ENCODE measurements at places on chromosomes 3 and 15.

- no peak for DNase-seq
These were observed 142.3 kb upstream of the WNT5A start for GRCh38 chr3:55629432-55629831.

- no peak for DNase-seq
These were observed 271.5 kb upstream of the DCBLD2 start for GRCh38 chr3:99172736-99173657.

- no peak for DNase-seq
These were observed 8.5 kb downstream of the CSRNP1 start for GRCh38 chr3:39144748-39145380.

DNA sequence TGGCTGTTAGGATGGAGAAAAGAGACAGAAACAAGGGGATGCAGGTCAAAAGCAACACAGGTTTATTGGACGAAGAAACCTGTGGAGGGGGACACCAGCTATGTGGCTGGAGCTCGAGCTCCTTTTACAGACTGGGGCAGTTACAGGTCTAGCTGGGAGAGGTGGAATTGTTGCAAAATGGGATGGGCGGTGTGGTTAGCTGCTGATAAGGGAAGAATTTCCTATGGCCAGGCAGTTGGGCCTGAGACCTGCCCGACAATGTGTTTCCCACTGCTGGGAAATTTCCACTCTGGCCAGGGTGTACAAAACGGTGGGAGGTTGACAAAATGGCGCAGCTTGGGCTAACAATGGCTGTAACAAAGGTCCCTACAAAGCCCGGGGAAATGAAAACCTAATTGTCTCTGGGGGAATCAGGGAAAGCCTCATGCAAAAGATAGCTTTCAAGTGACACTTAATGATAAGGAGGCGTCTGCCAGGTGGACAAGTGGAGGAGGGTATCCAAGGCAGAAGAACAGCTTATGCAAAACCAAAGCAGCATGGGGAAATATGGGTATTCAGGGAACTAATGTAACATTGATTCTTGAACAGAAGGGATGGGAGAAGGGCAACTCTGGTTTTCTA is 137.4 kb upstream of the SGO1 start:
- no peak for DNase-seq

DNA sequence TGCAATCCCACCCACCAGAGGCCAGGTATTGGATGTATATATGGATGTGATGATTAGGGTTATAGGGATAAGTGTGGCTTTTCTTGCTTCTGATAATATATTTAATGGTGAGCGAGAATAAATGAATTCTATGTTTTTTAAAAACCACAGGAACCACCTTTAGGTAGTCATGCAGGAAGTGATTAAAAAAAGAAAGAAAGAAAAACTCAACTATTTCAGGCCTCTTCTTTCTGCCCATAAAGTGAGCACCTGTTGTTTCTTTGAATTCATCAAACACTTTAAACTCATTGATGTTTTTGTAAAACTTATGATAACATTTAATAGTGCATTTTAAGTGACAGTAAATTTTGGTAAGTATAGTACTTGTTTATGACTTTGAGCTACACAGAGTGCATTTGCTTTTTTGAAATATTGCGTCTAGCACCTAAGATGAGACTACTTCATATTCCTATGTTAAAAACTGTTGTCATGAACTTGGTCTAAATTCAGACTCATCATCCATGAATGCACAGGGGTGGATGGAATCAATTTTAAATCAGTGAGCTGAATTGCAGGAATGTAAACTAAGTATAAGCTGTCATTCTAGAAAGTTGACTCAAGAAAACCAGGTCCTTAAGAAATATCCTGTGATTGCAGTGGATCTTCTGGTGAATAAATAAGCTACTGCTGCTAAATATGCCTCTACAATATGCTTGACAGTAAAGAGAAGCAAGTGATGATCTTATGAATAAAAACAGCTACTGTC is 764.4 kb upstream of the NECTIN3 start:
- DNase-seq = no peak

DNA sequence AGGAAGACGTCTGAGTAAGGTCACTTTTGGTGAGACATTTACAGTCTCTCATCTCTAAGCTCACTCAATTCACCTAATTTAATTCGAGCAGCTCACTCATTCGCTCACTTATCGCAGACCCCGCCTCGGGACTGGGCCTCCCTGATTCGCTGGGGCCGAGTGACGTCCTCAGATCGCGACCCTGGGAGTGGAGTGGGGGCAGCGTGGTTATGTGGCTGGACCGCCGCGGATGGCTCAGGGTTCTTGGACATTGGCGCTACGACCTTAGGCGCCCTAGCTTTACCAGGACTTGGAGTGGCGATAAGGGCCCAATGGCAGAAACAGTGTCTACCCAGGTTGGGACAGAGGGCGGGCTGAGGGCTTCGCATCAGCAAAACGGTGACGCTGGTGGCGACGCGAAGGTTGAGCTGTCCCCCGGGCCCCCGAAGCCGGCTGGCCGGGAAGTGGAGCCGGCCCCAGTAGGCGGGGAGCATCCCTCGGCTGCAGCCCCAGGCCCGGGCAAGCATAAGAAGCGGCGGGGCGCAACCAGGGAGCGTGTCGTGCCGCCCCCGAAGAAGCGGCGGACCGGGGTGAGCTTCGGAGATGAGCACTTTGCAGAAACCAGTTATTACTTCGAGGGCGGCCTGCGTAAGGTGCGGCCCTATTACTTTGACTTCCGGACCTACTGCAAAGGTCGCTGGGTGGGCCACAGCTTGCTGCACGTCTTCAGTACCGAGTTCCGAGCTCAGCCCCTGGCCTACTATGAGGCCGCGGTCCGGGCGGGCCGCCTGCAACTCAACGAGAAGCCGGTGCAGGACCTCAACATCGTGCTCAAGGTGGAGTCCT is at the start of gene RPUSD2:
Gene RPUSD2 (plus strand): TSS at position 171 of the 825 bp plus-strand sequence. CDS start 39 bp downstream, at position 210.
- DNase-seq = peak; percentile 30

DNA sequence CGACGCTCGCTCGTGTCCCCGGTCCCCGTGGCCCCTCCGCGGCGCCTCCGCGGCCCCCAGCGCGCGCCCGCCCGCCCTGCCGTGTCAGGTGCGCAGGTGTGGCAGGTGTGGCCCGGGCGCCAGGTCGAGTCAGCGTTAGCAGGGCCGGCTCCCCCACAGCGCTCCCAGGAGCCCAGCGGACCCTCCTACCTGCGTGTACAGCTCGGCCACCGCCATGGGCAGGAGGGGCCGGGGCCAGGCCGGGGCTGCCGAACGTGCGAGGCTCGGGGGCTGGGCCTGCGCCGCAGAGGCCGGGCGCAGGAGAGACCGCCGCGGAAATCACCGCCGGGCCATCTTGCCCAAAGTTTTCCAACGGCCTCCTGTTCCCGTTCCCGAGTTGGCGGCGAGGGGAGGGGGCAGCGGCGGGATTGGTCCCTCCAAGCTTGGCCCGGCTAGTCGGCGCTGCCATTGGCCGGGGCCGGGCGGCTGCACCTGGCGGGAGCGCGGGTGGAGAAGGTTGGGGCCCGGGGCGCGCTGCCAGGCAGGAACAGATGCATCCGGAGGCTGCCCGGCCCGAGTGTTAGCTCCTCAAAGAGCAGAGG is at the start of gene MYO5C:
Gene MYO5C (minus strand): TSS at position 384 of the 581 bp plus-strand sequence. CDS start 168 bp downstream, at position 216.
- peak; percentile 1 for DNase-seq

DNA sequence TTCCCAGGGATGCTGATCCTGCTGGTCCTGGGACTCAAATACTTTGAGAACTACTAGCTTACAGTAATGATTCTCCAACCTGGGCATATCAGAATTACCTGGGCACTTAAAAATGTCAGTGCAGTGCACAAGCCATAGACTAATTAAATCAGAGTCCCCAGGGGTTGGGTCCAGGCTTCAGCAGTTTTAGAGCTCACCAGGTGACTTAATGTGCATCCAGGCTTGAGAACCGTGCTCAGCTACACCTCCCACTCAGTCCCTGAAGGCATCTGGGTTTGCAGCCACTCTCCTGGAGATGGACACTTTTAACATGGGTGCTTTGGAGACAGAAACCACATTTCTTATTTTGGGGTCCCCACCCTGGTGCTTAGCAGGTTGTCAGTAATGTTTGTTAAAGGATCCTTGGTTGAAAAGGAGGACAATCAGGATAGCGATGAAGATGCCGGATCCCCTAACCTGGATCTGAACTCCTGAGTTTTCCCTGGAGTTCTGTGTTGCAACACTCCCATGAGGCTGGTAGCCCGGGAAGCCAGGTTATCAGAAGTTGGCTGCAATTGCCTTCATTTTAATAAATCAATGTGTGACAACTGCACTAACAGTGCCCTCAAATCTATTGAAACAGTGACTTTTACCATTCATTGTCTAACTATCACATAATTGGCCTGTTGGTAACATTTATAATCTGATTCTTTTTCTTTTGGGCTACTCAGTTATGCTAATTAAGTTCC is 48.1 kb downstream of the BFSP2 start:
- DNase-seq = no peak

DNA sequence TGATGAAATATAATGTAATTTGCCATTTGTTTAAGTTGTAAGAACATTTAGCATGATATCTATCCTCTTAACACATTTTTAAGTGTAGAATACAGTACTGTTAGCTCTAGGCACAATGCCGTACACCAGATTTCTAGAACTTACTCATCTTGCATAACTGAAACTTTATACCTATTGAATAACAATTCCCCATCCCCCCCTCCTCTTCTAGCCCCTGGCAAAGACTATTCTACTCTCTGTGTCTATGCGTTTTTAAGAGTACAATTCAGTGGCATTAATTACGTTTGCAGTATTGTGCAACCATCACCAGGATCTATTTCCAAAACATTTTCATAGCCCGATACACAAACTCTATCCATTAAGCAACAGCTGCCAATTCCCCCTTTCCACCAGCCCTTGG is 261.7 kb downstream of the PLOD2 start:
- DNase-seq = no peak

- no peak for DNase-seq
These were observed 249.9 kb downstream of the ROBO1 start for GRCh38 chr3:79517766-79518413.

DNA sequence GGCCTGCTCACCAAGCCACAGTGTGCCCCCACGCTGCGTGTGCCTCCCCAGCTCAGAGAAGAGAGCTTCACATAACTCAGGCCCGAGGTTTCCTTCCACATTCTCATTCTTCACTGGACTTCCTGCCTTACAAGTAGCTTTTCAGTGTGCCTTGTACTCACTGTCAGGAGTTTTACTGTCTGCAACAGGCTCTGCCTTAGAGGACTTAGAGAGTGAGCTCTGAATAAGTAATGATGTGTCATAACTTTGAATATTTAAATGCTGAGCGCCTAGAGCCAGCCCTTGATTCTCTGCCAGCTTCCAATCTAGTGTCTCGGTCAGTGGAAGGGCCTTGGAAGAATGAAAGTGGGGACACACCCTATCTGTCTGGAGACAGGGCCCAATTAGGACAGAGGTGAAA is 41.8 kb downstream of the ITGB5 start:
- DNase-seq = no peak

DNA sequence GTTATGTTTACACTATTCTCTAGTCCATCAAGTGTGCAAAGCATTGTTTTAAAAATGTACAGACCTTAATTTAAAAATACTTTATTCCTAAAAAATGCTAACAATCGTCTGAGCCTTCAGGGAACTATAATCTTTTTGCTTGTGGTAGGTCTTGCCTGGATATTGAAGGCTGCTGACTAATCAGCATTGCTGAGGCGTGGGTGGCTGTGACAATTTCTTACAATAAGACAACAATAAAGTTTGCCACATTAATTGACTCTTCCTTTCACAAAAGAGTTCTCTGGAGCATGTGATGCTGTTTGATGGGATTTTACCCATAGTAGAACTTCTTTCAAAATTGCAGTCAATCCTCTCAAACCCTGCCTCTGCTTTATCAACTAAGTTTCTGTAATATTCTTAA is 384.0 kb upstream of the TGFBR2 start:
- no peak for DNase-seq

DNA sequence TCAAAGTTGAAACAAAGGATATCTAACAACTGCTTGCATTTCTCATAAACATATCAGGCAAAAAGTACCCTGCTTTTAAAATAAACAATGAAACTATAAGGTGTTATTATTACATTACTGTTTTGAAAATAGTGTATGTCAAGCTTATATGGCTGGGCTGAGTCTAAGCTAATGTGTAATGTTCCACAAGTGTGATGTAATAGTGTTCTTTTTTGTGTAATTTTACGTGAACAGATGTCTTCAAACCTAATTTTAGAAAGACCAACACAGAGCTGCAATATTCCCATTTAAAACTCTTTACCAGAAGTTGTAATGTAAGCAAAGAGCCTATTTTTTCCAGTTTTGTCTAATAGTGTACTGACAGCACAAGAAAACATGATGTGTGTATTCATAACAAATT is 34.0 kb downstream of the MINDY2 start:
- DNase-seq = no peak

GRCh38 chr15:64781299-64781698 is 5.9 kb upstream of the RBPMS2 start:
- no peak for DNase-seq

DNA sequence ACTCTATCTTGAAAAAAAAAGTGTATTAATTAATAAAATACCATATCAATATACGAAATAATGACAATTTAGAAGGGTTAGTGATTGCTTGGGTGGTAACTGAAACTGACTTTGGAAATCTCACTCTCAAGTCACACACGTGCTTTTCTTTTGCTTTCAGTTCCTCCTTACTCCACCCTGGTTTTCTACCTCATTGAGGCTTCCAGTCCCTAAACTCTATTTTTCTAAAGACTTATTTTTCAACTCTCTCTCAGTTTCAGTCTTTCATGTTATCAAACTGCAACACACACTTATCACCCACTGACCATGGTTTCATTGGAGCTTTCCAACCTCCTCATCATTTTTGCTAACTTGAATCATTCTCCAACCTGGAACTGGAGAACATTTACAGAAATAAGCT is 23.5 kb downstream of the IL12A start:
- DNase-seq = no peak

- DNase-seq = no peak
These were observed 31.6 kb upstream of the PDE8A start for GRCh38 chr15:84949845-84950569.

GRCh38 chr3:110758208-110758607 is 313.4 kb upstream of the NECTIN3 start:
- DNase-seq = no peak

- DNase-seq = no peak
These were observed 29.7 kb upstream of the SHC4 start for GRCh38 chr15:48993380-48993779.

GRCh38 chr3:124766113-124767095 is 36.2 kb downstream of the UMPS start:
- DNase-seq = no peak

DNA sequence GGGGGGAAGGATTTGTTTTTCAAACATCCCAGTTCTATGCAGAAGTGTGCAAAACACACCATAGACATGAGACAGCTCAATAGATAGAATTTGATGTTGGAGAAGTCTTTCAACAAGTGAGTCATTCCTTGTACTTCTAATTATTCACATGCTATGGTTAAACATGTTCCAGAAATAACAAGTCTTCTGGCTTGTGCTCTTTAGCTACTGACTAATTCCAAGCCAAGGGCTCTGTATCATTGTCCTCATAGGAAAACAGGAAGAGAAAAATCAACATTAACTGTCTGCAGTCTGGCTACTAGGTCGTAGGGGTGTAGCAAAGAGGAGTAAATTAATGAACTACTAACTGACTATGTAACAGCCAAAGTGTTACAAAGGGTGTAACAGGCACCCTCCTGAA is 25.8 kb downstream of the LDHAL6B start:
- DNase-seq = no peak

GRCh38 chr3:195407531-195408409 is 35.0 kb downstream of the ACAP2 start:
- no peak for DNase-seq
